GM23248 (cell line): ENCODE measurements at places on chromosomes 7 and 10. TPM values are rescaled to one million over a fixed set of nuclear protein-coding genes. Genes with fewer than 3 reads are reported as not detected.
A peak's percentile ranks its signal among the peaks of the same experiment; 100 is the strongest.

DNA sequence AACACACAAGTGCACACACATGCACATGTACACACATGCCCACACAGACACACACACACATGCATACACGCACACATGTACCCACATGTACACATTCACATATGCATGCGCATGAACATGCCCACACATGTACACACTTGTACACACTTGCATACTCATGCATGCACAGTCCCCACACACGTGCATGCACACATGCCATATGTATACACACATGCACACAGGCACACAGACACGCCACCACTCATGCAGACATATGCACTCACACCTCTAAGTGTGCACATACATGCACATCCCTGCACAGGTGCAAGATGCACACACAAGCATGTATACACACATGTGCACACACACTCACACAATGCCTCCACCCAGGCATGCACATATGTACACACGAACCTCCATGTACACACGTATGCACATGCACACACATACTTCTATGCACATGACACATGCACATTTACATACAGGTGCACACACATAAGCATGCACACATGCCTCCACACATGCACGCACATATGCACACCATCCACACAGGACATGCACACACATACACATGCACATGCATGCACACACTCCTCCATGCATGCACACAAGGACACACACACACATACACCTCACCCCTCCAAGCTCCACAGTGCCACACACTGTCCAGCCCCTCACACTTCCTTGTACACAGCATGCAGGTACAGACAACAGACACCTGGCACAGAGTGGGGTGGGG lies 45.8 kb downstream of the YKT6 start:
- H3K36me3 ChIP-seq = no peaks in the 10 kb centered on the region
- no peak overlapping the region for H3K27ac ChIP-seq
- DNase-seq = no peak
- no peaks in the 10 kb centered on the region for H3K4me1 ChIP-seq

- H3K36me3 ChIP-seq = no peaks in the 10 kb centered on the region
- H3K27me3 ChIP-seq = peaks cover 11% of the 10 kb centered on the region; the same call in 1 of the 2 replicates
- H3K27ac ChIP-seq = no peak overlapping the region
Measured at GRCh38 chr7:65441010-65441409, 67.4 kb downstream of the ZNF92 start.

- H3K27me3 ChIP-seq = no peaks in the 10 kb centered on the region; the same call in 1 of the 2 replicates
- no peaks in the 10 kb centered on the region for H3K36me3 ChIP-seq
- no peak overlapping the region for H3K4me3 ChIP-seq
- no peak for DNase-seq
Measured at GRCh38 chr7:158957921-158958491, 101.6 kb downstream of the DYNC2I1 start.

DNA sequence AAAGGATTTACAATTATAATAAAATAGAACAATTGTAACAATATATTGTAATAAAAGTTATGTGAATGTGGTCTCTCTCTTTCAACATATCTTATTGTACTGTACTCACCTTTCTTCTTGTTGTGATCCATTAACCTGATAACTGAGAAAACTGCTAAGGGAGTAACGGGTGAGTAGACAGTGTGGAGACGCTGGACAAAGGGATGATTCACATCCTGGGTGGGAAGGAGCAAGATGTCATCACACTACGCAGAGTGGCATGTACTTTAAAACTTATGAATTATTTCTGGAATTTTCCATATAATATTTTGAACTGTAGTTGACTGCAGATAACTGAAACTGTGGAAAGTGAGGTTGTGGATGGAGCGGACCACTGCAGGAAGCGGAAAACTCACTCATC lies 91.2 kb upstream of the PLPP4 start:
- H3K4me3 ChIP-seq = no peak overlapping the region
- no peak overlapping the region for H3K27ac ChIP-seq
- no peaks in the 10 kb centered on the region for H3K36me3 ChIP-seq
- H3K27me3 ChIP-seq = 0 out of 2 replicates have a peak, but pooled peaks cover 9% of the 10 kb centered on the region
- peaks cover 6% of the 10 kb centered on the region; the same call in 1 of the 2 replicates for H3K4me1 ChIP-seq
- DNase-seq = peak; percentile 54

DNA sequence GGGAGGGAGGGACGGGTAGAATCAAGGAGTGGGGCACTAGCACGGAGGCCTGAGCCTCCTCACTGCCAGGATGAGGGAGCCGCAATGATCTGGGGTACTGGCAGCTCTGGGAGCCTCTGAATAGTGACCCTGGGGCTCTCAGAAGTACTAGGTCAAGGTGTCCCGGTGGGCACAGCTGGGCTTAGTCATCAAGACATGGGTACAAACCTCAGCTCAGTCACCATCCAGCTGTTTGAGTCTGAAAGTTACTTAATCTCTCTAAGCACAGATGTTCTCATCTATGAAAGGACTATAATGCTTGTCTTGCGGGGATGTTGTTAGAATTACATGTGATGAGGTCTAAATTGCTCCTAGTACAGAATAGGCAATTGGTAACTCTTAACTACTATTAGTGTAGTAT lies 276.8 kb downstream of the KCNMA1 start:
- no peak overlapping the region for H3K27ac ChIP-seq
- peaks cover 30% of the 10 kb centered on the region for H3K4me1 ChIP-seq
- no peak for DNase-seq
- no peak overlapping the region for H3K4me3 ChIP-seq

GRCh38 chr10:124131172-124131571 lies 37.8 kb upstream of the CHST15 start:
- H3K27ac ChIP-seq = no peak overlapping the region
- H3K36me3 ChIP-seq = no peaks in the 10 kb centered on the region
- no peaks in the 10 kb centered on the region for H3K27me3 ChIP-seq
- no peaks in the 10 kb centered on the region for H3K4me1 ChIP-seq
- H3K4me3 ChIP-seq = no peak overlapping the region

DNA sequence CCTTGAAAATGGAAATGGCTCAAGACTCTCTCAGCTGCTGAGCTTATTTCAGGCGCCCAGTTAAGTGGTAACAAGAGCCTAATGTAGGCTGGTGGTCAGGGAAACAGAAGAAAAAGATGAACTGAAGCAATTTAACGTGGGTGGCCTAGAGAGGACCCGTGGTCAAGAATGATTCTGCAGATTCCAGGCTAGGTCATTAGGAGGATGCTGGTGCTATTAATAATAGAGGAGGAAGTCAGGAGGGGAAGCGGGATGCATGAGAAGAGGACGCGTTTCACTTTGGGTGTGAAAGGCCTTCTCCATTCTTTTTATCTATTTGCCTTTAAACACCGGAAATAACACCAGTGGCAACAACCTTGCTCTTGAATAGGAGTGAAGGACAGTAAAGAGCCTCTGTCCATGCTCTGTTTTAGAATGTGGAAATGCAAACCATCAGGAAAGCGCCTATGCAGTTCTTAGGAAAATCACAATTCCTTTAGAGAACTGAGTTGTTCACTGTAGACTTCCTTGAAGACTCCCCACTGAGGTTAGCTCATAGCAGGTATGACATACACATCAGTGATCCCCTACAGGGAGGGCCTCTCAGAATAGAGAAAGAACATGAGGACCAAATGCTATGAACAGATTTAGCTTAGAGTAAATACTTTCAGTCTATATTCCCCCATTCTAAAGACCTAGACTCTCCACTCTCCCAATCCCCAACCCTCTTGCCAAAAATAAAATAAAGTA lies 8.6 kb downstream of the LIPA start:
- H3K4me3 ChIP-seq = no peak overlapping the region
- no peak overlapping the region for H3K27ac ChIP-seq
- H3K4me1 ChIP-seq = no peaks in the 10 kb centered on the region
- DNase-seq = no peak

GRCh38 chr10:133141958-133142340 lies 18.1 kb upstream of the KNDC1 start:
- no peak overlapping the region for H3K4me3 ChIP-seq
- no peaks in the 10 kb centered on the region for H3K4me1 ChIP-seq
- H3K27ac ChIP-seq = no peak overlapping the region
- H3K27me3 ChIP-seq = peaks cover 13% of the 10 kb centered on the region; the same call in 1 of the 2 replicates

- H3K27me3 ChIP-seq = no peaks in the 10 kb centered on the region
- no peak overlapping the region for H3K4me3 ChIP-seq
- H3K27ac ChIP-seq = no peak overlapping the region
- peak; percentile 49 for DNase-seq
- H3K4me1 ChIP-seq = no peaks in the 10 kb centered on the region
- no peaks in the 10 kb centered on the region for H3K36me3 ChIP-seq
Measured at GRCh38 chr10:43598446-43598845, 7.8 kb upstream of the ZNF485 start.

- no peak overlapping the region for H3K27ac ChIP-seq
- H3K4me1 ChIP-seq = no peaks in the 10 kb centered on the region
- no peak overlapping the region for H3K4me3 ChIP-seq
- DNase-seq = no peak
- H3K36me3 ChIP-seq = no peaks in the 10 kb centered on the region
- no peaks in the 10 kb centered on the region; the same call in 1 of the 2 replicates for H3K27me3 ChIP-seq
Measured at GRCh38 chr7:8177109-8177933, 84.6 kb downstream of the ICA1 start.

DNA sequence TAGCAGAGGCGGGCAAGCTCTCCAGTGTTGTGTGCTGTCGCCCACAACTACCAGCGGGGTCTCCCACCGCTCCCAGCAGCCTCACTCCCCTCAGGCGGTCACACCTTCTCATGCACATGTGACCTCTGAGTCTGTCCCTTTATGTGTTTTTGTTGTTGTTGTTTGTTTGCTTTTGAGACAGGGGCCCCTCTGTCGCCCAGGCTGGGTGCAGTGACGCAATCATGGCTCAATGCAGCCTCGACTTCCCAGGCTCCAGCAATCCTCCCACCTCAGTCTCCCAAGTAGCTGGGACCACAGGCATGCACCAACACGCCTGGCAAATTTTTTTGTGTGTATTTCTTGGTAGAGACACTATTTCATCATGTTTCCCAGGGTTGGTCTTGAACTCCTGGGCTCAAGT lies 1.5 kb downstream of the CPSF4 start:
- H3K36me3 ChIP-seq = 0 out of 2 replicates have a peak, but pooled peaks cover 6% of the 10 kb centered on the region
- H3K27me3 ChIP-seq = no peaks in the 10 kb centered on the region
- peak overlapping the region; percentile 65 for H3K27ac ChIP-seq
- peak overlapping the region; percentile 100 for H3K4me3 ChIP-seq
- DNase-seq = peak; percentile 42

- H3K36me3 ChIP-seq = no peaks in the 10 kb centered on the region
- peak; percentile 40 for DNase-seq
- H3K4me1 ChIP-seq = peaks cover 5% of the 10 kb centered on the region; the same call in 1 of the 2 replicates
- no peak overlapping the region for H3K4me3 ChIP-seq
Measured at GRCh38 chr10:6382081-6382480, 179.3 kb downstream of the PFKFB3 start.

DNA sequence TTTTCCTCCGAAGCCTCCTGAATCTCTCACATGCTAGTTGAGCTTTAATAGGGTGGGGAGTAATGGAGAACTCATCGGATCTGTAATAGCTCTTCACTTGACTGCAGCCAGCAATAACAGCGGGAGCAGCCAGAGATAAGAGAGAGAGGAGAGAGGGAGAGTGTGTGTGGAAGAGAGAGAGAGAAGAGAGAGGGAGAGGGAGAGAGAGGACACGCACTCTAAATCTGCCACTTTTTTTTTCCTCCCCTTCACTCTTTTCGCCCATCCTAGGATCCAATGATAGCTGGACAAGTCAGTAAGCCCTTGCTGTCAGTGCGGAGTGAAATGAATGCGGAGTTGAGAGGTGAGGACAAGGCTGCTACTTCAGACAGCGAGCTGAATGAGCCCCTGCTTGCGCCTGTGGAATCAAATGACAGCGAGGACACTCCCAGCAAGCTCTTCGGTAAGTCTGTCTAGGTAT lies 107.9 kb downstream of the POU6F2 start:
- peaks cover 11% of the 10 kb centered on the region for H3K27me3 ChIP-seq
- H3K4me3 ChIP-seq = no peak overlapping the region
- peak; percentile 8 for DNase-seq
- H3K27ac ChIP-seq = no peak overlapping the region

DNA sequence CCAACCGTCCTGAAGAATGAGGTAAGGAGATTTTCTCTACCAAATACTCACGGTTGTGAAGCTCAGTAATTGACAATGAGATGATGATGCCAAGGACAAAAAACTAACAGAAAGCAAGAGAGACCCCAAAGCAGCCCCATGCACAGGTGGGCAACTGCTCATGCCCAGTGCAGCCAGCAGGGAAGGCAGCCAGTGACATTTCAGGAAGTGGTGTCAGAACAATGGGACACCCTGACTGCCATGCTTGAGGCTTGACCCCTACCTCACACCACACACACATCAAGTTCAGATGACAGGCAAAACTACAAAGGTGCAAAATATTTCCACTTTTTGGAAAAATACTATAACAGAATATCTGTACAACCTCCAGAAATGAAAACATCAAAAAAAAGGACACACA lies 66.9 kb downstream of the CFAP46 start:
- H3K27me3 ChIP-seq = peaks cover 51% of the 10 kb centered on the region
- H3K36me3 ChIP-seq = no peaks in the 10 kb centered on the region
- no peak overlapping the region for H3K4me3 ChIP-seq
- H3K4me1 ChIP-seq = peaks cover 7% of the 10 kb centered on the region
- DNase-seq = no peak

GRCh38 chr10:69069090-69070042 lies 18.5 kb upstream of the SRGN start:
- no peak overlapping the region for H3K4me3 ChIP-seq
- peaks cover 20% of the 10 kb centered on the region for H3K4me1 ChIP-seq
- no peak overlapping the region for H3K27ac ChIP-seq
- H3K36me3 ChIP-seq = no peaks in the 10 kb centered on the region

DNA sequence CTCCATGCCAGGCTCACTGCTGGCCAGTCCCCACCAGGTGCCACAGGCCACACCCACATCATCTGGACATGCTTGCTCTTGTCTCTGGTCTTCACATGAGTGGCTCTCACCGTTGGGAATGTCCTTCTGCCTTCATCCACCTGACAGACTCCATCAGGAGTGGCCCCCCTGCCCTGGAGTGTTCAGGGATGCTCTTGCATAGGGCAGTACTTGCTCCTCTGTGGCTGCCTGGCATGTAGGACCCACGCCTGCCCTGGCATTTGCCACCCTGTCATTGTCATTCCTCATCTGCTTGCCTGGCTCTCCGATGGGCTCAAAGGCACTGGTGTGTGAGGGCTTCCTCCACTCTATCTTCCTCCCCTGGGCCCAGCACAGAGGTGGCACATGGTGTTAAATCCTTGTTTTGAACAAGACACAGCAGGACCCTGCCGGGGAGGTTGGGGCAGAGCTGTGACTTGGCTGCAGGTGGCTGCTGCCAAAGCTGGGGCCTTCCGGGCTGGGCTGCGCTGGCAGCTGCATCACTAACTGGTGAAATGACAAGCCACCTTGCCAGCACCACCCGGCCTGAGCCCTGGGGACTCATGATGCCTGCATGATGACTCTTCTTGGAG lies 1.8 kb downstream of the SH2D4B start:
- no peak for DNase-seq
- no peaks in the 10 kb centered on the region for H3K36me3 ChIP-seq
- peaks cover 9% of the 10 kb centered on the region for H3K27me3 ChIP-seq
- no peaks in the 10 kb centered on the region for H3K4me1 ChIP-seq

The CRTAC1 gene
- 0.13 TPM in 1 of 2 replicates, not detected in the other for total RNA-seq

The WEE2 gene
- not detected in 2 replicates for total RNA-seq

The LRRC18 gene
- not detected in 2 replicates for total RNA-seq

The EVX1 gene
- not detected in 2 replicates for total RNA-seq

The PRLHR gene
- total RNA-seq = not detected in 2 replicates

The ZNF804B gene
- total RNA-seq = not detected in 2 replicates

The CNTNAP2 gene
- total RNA-seq = not detected in 2 replicates

The COL17A1 gene
- total RNA-seq = 0.25 TPM in 1 of 2 replicates, not detected in the other

The BAIAP2L1 gene
- total RNA-seq = 4.2 and 5.9 TPM in 2 replicates

The SPDYE2 gene
- not detected in 2 replicates for total RNA-seq

The FRMD4A gene
- total RNA-seq = 17.5 and 17.8 TPM in 2 replicates

The PLCE1 gene
- total RNA-seq = 2.9 and 6.2 TPM in 2 replicates

The NEUROG3 gene
- not detected in 2 replicates for total RNA-seq
